Thoracic aorta (tissue), 2 donors: ENCODE measurements at places on chromosomes 6 and 20.

- DNase-seq: no peak
Measured at GRCh38 chr6:37830225-37830624, 10.7 kb downstream of the ZFAND3 start.

GRCh38 chr6:116221911-116222310 is 32.0 kb downstream of the TSPYL4 start:
- no peak for DNase-seq

- no peak for DNase-seq
Measured at GRCh38 chr6:38776515-38776914, 61.4 kb downstream of the DNAH8 start.

GRCh38 chr6:149975400-149975799 is 11.7 kb downstream of the ULBP1 start:
- no peak for DNase-seq

DNA sequence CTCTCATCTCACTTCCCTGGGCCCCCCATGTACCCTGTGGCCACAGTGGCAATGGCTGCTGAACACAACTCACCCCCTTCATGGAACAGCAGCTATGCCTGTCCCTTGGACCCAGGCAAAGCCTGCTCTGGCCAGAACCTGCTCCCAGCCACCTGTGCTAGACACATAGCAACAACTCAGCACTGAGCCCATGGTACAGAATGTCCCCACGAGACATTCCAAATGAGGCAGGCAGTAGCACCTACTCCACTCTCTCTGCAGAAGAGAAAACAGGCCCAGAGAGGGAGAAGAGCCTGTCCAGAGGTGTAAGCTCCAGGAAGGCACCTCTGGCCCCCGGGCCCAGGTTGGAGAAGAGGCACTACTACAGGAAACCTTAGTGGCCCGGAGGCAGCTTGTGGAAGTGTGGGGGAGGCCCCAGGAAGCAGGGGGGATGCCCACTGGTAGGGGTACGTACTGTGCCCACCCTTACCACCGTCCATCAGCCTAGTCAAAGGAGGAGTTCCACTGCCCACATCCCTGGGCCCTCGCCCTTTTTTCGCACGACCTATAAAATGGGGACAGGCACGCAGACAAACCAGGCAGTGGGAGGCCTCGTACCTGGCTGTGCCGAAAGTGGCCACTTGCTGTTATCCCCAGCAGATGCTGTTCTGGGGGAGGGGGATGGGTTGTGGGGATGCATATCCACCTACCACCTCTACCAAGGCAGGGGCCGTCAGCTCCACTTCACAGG is 97.2 kb downstream of the ASXL1 start:
- no peak for DNase-seq

- no peak for DNase-seq
Measured at GRCh38 chr20:63264000-63264399, 8.6 kb upstream of the ARFGAP1 start.
